ENCODE measurements at places on chromosomes 16 and 17.
A peak's percentile ranks its signal among the peaks of the same experiment; 100 is the strongest.

GRCh38 chr17:57550016-57550415, 195.1 kb downstream of the CCDC182 start:
- no peak overlapping the region for H3K27ac ChIP-seq
- no peaks in the 10 kb centered on the region for H3K27me3 ChIP-seq
- H3K4me1 ChIP-seq: peaks cover 19% of the 10 kb centered on the region
- H3K36me3 ChIP-seq: no peaks in the 10 kb centered on the region

DNA sequence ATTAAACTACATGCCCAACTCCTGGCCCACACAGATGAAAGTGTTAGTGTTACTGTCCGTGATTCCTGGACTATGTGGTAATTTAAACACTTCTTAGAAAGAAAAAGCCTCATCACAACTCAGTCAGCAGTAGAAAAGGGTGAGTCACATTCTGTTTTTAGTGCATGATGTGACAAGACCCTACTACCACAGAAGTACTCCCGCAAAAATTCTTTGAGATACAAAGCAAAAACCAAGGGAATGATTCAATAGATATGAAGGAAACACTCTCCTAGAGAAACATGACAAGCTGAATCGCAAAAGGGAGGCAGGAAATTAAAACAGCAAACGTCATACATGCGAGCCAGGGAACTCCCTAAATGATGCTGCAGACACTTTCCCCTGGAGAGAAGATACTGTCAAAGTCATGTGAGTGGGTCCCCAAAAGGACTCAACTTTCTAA, 14.4 kb downstream of the SNN start:
- no peak overlapping the region for H3K4me3 ChIP-seq
- peaks cover 18% of the 10 kb centered on the region for H3K36me3 ChIP-seq
- peaks cover 11% of the 10 kb centered on the region for H3K4me1 ChIP-seq
- H3K27ac ChIP-seq: peak overlapping the region; percentile 45
- H3K27me3 ChIP-seq: no peaks in the 10 kb centered on the region

DNA sequence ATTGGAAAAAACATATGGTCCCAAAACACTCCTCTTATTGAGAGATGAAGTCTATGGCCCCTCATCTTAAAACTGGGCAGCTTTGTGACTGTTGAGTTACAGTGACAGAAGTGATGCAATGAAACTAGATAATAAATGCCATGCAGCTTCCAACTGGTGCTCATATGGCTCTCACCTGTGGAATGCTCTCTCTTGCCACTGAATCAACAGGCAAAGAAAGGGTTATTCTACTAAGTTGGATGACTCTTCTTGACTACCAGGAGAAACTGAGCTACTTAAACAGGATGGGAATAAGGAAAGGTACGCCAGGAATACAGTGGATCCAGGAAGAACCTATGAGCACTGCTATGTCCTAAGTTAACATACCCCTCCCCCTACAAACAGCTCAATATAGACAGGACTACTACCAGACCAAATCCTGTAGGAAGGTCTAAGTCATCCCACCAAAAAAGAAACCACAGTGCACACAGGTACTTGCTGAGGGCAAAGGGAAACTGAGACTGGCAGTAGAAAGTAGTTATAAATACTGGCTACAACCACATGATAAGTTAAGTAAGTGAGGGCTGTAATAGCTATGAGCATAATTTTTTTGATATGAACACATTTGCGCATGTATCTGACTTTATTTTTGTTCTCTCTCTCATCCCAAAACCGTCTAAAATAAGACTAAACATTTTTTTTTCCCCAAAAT, 398.5 kb downstream of the ZFHX3 start:
- H3K4me1 ChIP-seq: no peaks in the 10 kb centered on the region
- no peaks in the 10 kb centered on the region for H3K27me3 ChIP-seq
- no peaks in the 10 kb centered on the region for H3K36me3 ChIP-seq
- no peak for DNase-seq

- H3K4me3 ChIP-seq: no peak overlapping the region
- H3K27me3 ChIP-seq: peaks cover 4% of the 10 kb centered on the region
- no peaks in the 10 kb centered on the region for H3K4me1 ChIP-seq
- DNase-seq: no peak
These were observed 1.2 kb downstream of the GSG1L start for GRCh38 chr16:28062261-28062846.

DNA sequence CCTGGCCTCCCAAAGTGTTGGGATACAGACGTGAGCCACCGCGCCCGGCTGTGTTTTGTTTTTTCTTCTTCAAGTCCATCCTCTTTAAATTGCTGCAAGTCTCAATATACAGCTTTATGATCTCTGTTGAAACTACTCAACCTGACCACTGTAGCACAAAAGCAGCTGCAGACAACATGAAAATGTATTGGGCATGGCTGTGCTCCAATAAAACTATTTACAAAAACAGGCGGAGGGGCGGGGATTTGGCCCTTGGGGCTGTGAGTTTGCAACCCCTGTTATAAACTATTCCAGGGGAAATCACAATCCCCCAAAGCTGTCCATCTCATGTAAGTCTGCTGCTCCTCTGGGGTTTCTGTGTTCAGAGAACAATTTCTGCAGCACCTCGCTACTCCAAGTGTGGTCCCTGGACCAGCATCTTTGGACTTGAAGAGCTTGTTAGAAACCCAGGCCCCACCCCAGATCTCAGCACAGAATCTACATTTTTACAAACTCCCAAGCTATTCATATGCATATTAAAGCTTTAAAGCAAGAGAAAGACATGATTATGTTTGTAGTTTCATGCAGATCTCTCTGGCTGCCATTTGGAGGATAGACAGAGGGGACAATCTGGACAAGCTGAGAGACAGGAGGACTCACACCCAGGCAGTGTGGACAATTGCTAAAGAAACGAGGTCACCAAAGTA, 33.6 kb downstream of the TEKT5 start:
- no peak overlapping the region for H3K4me3 ChIP-seq
- no peaks in the 10 kb centered on the region for H3K4me1 ChIP-seq
- no peaks in the 10 kb centered on the region for H3K27me3 ChIP-seq
- H3K27ac ChIP-seq: no peak overlapping the region

GRCh38 chr17:27550291-27550930, 80.6 kb upstream of the LGALS9 start:
- H3K27me3 ChIP-seq: no peaks in the 10 kb centered on the region
- H3K27ac ChIP-seq: no peak overlapping the region
- H3K4me3 ChIP-seq: no peak overlapping the region
- no peak for DNase-seq

Data from naive thymus-derived CD4-positive, alpha-beta T cell (primary cell).